Neural cell (in vitro differentiated cells): ENCODE measurements at places on chromosomes 3 and 15. TPM values are rescaled to one million over a fixed set of nuclear protein-coding genes. Genes with fewer than 3 reads are reported as not detected.

The GUCA1C gene
- polyA plus RNA-seq = not detected in 2 replicates

The ITIH1 gene
- polyA plus RNA-seq = not detected in 2 replicates

The SLC27A2 gene
- 3.5 and 3.7 TPM in 2 replicates for polyA plus RNA-seq

The C2CD4B gene
- polyA plus RNA-seq = not detected in 2 replicates

The MRPS25 gene
- polyA plus RNA-seq = 74.4 and 97.7 TPM in 2 replicates

The CNTN4 gene
- 10.6 and 13.9 TPM in 2 replicates for polyA plus RNA-seq

The MYRIP gene
- 0.64 and 0.76 TPM in 2 replicates for polyA plus RNA-seq

The COL8A1 gene
- 0.04 and 0.92 TPM in 2 replicates for polyA plus RNA-seq

The DUOX2 gene
- not detected in 2 replicates for polyA plus RNA-seq

The GRM2 gene
- 9.1 and 11.6 TPM in 2 replicates for polyA plus RNA-seq
